ENCODE measurements at places on chromosomes 6 and 20. TPM values are rescaled to one million over a fixed set of nuclear protein-coding genes. Genes with fewer than 3 reads are reported as not detected.

The SLC13A3 gene
- not detected for total RNA-seq

The DUSP22 gene
- 14.2 TPM for total RNA-seq

The GPR6 gene
- total RNA-seq = not detected

The CABLES2 gene
- total RNA-seq = 5.7 TPM

The FKBP1C gene
- 2.1 TPM for total RNA-seq

The RHAG gene
- not detected for total RNA-seq

The SYNGAP1 gene
- 4.8 TPM for total RNA-seq

The PHF20 gene
- total RNA-seq = 37.0 TPM

The PMEPA1 gene
- total RNA-seq = 270 TPM

The PAQR8 gene
- total RNA-seq = 1.3 TPM

The ZBTB46 gene
- total RNA-seq = 0.75 TPM
